ENCODE measurements at places on chromosomes 16 and 17.
A peak's percentile ranks its signal among the peaks of the same experiment; 100 is the strongest.

DNA sequence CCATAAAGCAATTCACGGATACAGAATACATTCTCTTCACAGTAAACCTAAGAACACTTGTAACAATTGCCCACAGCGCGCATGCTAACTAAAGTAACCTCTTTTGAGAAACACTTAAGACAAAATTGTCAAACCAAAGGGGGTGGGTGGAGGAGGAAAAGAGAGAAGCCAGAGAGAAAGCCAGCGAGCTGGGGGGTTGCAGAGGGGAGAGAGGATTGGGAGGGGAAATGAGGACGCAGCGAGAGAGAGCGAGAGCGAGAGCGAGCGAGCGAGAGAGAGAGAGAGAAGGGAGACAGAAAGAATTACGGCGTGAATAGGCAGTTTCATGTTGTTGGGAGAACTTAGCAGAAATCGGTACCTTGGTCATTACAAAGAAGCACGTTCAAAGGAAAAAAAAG is 1.6 kb upstream of the HOXB7 start:
- no peak for DNase-seq

DNA sequence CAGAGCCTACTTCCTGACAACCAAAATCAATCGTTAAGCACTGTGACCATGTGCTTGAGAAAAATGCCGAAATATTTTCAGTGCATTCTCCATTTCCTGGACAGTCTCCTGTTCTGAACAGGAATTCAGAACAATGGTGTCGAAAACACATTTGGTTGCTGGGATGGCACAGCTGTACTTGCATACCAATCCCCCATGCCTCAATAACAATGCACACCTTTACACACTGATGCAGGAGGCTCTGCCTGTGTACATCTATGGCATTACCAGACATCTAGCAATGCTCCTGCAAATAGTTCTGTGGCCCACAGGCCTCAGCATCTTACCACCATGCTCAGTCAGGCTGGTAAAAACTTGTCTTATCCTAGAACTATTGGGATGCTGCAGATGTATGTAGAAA is 6.2 kb downstream of the CHTF8 start:
- DNase-seq = no peak

DNA sequence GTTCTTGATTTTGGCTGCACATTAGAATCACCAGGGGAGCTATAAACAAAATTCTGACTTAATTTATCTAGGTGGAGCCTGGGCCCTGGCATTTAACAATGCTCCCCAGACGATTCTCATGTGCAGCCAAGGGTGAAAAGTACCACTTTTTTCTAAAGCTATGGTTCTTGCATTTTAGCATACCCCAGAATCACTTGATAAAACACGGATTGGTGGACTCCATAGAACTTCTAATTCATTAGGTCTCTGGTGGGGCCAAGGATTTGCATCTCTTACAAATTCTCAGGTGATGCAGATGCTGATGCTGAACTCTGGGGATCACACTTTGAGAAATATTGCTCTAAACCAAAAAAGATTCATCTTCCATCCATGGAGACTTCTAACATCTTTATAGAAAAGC is 74.5 kb downstream of the RPGRIP1L start:
- DNase-seq = no peak

DNA sequence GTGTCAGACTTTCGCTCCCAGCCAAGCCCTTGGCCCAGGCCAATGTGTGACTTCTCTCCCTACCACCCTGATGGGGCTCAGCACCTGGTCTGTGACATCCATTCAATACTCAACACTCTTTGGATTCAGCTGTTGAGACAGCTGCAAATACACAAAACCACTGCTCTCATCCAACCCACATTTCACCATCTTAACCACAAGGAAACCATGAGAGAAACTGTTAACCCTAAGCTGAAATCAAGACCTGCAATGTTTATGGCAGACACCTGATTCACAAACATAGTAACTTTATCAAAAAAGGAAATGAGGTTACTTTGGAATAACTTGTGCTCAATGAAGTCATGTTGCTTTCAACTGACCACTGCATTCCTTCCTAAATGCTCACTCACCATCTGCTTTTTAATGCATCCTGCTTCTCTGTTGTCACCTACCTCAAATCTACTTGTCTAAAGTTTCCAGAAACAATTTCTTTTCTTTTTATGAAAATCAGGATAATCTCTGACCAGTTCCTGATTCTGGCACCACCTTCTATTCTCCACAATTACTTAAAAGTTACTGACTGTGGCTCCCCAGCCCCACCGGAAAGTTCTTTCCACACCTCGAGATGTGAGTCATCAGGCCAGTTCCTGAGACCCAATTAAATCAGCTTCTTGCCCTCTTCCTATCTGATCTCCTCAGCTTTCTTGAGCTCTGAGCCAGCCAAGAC is 88.2 kb downstream of the NOG start:
- DNase-seq = no peak

- DNase-seq = no peak
These were observed 101.3 kb upstream of the CHMP6 start for GRCh38 chr17:80890196-80890920.

- DNase-seq = no peak
These were observed 1509.2 kb downstream of the CDH11 start for GRCh38 chr16:63612462-63613227.

DNA sequence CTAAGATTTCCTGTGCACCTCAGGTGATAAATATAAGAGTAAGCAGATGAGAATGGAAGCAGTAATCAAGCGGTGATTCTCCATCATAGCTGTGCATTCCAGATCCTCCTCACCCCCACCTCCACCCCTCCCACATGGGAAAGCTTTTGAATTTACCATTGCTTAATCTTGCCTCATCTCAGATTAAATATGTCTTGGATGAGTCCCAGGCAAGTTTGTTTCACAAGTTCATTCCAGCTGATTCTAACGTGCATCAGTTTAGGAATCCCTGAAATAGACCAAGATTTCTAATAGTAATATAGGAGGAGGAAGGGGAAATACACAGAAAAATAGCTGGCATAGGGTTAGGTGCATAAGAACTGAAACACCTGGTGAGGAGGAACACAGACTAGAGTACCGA is 396.2 kb upstream of the KIF2B start:
- DNase-seq = no peak

GRCh38 chr17:42049834-42050392 is 488 bp downstream of the C17orf113 start:
- peak; percentile 49 for DNase-seq

- DNase-seq = no peak
These were observed 41.4 kb downstream of the VPS53 start for GRCh38 chr17:673200-673681.

GRCh38 chr17:68246271-68247028 is 1.4 kb upstream of the AMZ2 start:
- DNase-seq = no peak

DNA sequence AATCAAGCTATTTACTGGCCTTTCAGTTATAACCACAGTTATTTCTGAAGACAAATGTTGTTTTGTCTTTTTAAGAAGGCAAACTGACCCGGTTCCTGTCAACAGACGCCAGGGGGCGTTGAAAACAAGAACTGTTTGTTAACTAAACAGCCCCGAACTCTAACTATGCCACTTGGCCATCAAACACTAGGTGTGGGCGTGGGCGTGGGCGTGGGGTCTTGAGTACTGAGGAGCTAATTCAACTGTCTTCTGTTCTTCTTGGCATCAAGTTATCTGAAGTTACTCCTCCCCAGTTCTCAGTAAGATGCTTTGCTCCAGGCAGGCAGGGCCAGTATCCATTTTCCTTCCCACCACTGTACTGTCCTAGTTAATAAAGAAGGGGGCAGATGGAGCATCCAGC is 63.3 kb upstream of the MTMR4 start:
- peak; percentile 90 for DNase-seq

GRCh38 chr17:13973960-13974651 is 95.2 kb upstream of the COX10 start:
- DNase-seq = no peak

- peak; percentile 23 for DNase-seq
These were observed 135.8 kb downstream of the SKAP1 start for GRCh38 chr17:48294020-48294805.

DNA sequence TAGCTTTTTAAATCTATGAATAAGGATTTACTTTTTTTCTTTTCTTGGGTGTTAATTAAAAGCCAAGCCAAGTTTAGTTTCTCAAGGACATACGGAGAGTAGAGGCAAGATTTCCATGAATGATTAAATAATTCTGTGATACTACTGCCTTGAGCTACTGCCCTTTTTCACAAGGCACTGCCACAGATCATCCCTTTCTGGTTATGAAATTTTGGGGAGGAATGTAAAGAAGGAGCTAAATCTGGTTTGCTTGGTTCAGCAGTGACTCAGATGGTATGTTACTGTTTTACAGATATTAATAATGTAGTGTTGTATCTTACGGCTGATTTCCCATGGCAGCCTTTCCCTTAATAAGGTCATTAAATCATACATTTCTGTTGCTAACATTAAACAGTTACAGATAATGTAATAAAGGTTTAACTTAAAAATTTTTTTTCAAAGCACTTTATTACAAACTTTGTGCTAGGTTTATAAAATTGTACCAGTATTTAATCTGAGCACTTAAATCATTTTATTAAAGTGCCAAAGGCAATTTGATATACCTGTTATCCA is 2.6 kb downstream of the WSB1 start:
- DNase-seq = no peak

GRCh38 chr17:45929344-45929743 is 35.0 kb downstream of the MAPT start:
- no peak for DNase-seq

- no peak for DNase-seq
These were observed 17.0 kb downstream of the CLUH start for GRCh38 chr17:2694381-2695242.

Data from NCI-H526 (cell line).